IMR-90 (cell line): ENCODE measurements at places on chromosomes 6 and 20. TPM values are rescaled to one million over a fixed set of nuclear protein-coding genes. Genes with fewer than 3 reads are reported as not detected.

GRCh38 chr6:119183457-119183856 is 105.0 kb upstream of the FAM184A start:
- no peak overlapping the region for H3K4me3 ChIP-seq
- H3K4me1 ChIP-seq = no peaks in the 10 kb centered on the region
- DNase-seq = no peak
- H3K27ac ChIP-seq = no peak overlapping the region
- H3K27me3 ChIP-seq = no peaks in the 10 kb centered on the region

Gene GRM1
- not detected in 2 replicates for polyA plus RNA-seq

- H3K27me3 ChIP-seq = no peaks in the 10 kb centered on the region
- no peak overlapping the region for H3K4me3 ChIP-seq
- no peak overlapping the region for H3K27ac ChIP-seq
- H3K36me3 ChIP-seq = no peaks in the 10 kb centered on the region
Observed at GRCh38 chr6:3926150-3926482, 76.9 kb downstream of the FAM50B start.

GRCh38 chr6:144753023-144753705 is 468.0 kb downstream of the UTRN start:
- H3K27ac ChIP-seq = no peak overlapping the region
- H3K27me3 ChIP-seq = no peaks in the 10 kb centered on the region
- no peak overlapping the region for H3K4me3 ChIP-seq

DNA sequence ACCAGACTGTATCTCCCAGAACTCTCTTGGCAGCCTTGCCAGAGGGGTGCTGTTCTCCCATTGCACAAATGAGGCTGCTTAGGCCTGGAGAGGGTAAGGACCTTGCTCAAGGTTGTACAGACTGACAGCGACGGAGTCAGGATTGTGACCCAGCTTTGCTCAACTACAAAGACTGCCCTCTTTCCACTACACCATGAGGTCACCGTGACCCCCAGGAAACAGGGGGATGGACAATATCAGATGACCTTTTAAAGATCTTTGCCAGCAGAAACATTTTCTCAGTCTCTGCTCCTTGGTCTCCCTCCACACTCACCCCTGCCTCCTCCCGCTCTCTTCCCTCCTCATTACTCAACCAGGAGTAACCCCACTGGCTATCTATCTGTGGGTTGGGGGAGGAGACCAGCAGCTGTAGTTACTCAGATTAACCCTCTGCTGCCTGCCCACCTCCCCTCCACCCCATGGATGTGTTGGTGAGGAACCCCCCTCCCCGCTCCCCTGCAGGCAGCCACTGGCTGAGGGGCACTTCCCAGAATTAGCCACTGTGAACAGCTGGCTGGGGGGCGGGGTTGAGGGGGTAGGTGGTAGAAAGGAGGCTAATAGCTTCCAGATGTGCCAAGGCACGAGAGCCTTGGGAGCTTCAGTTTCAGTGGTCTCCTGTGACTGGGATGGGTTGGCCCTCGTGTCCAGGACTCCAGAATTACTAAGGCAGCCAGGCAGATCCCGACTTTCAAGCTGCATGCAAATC is 26.9 kb upstream of the MRPS18A start:
- no peak overlapping the region for H3K27ac ChIP-seq
- DNase-seq = peak; percentile 59
- H3K4me1 ChIP-seq = peaks cover 6% of the 10 kb centered on the region
- no peaks in the 10 kb centered on the region for H3K36me3 ChIP-seq
- H3K4me3 ChIP-seq = no peak overlapping the region

Gene HLA-DQB1
- not detected in 2 replicates for polyA plus RNA-seq

GRCh38 chr6:40909811-40910210 is 129.2 kb downstream of the UNC5CL start:
- no peaks in the 10 kb centered on the region for H3K4me1 ChIP-seq
- H3K4me3 ChIP-seq = no peak overlapping the region
- H3K27ac ChIP-seq = no peak overlapping the region
- H3K36me3 ChIP-seq = no peaks in the 10 kb centered on the region
- DNase-seq = no peak

DNA sequence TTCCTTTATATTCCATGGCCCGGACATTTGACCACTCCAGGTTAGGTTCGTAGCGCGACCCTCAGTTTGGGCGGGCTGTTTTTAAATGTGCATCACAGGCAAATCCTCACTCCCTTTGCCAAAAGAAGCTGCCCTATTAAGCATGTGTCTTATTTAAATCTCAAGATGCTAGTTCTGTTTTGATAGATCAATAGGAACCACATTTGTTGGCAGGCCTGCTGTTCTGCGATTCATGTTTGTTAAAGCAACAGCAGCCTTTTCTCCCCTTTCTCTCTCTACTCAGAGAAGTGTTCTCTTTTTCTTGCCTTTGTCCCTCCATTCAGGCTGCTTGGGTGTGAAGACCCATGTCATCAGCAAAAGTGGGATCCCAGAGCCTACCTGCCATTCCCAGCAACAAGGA is 212.0 kb upstream of the SSTR4 start:
- DNase-seq = no peak
- H3K4me1 ChIP-seq = no peaks in the 10 kb centered on the region; the same call in 1 of the 2 replicates
- no peak overlapping the region for H3K27ac ChIP-seq
- H3K4me3 ChIP-seq = no peak overlapping the region
- peaks cover 5% of the 10 kb centered on the region for H3K27me3 ChIP-seq

DNA sequence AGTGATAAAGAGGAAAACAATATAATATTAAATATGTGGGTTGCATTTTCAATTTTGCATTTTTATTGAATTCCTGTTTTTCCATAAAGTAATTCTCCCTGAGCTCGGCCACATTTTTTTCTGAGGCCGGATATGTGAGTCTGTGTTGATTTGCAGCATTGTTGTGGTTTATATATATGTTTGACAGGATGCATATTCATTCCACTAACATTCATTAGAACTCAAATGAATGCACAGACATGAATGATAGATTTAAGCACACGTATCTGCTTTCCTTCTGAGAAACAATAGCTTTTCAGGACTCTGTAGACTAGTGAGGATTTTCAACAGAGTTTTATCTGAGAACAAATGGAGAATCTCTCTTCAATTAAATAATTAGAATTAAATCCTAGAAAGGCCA is 10.6 kb upstream of the EXOC2 start:
- H3K27ac ChIP-seq = no peak overlapping the region
- H3K27me3 ChIP-seq = no peaks in the 10 kb centered on the region; the same call in 1 of the 2 replicates
- H3K4me1 ChIP-seq = peaks cover 7% of the 10 kb centered on the region
- no peak for DNase-seq
- no peaks in the 10 kb centered on the region for H3K36me3 ChIP-seq

DNA sequence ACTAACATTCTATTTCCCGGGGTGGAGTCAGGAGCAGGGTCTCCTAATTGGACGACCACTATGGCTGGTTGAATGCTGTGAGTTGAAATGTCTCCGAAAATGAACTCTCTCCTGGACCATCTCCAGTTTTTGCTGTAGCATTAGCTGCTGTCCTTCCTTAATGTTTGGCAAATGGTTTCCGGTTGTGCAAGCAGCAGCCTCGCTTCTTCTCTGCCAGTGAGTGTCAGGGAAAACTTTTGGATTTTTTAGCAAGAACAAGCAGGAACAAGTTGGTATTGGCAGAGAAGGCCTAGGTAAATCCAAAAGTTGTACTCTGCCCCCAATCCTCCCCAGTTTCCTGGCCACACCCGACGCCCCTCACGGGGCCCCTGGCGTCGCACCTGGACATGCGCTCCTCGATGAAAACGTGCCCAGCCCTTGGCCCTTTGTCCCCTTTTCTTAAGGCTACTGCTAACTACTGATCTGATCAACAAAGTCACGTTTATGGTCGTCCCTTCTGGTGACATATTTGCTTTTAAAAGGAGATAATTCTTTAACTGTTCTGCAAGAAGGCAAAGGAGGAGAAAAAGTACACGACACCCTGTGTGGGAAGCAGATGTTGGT is 103.2 kb downstream of the ARMC2 start:
- no peak overlapping the region for H3K4me3 ChIP-seq
- H3K27ac ChIP-seq = peak overlapping the region; percentile 38; the same call in 1 of the 2 replicates
- peak; percentile 44 for DNase-seq
- H3K4me1 ChIP-seq = peaks cover 11% of the 10 kb centered on the region

DNA sequence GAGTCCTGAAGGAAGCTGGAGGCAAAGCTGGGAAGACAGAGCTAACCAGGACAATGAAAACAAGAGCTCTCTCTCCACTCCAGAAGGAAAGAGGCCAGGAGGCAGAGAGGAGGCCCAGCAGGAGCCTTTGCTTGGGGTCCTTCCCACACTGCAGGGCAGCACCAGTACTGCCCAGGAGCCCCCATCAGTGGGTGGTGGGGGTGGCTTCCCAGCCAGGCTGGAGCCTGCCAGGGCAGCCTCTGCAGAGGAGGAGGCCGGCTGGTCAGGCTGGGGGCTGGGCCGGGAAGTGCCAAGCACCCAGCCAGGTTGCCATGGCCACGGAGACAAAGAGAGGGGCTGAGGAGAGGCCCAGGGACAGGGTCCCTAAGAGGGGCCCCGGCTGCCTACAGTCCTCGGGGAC is 33.4 kb downstream of the PREX1 start:
- no peak overlapping the region for H3K27ac ChIP-seq
- no peak overlapping the region for H3K4me3 ChIP-seq
- peaks cover 16% of the 10 kb centered on the region; the same call in 1 of the 2 replicates for H3K27me3 ChIP-seq
- DNase-seq = no peak

DNA sequence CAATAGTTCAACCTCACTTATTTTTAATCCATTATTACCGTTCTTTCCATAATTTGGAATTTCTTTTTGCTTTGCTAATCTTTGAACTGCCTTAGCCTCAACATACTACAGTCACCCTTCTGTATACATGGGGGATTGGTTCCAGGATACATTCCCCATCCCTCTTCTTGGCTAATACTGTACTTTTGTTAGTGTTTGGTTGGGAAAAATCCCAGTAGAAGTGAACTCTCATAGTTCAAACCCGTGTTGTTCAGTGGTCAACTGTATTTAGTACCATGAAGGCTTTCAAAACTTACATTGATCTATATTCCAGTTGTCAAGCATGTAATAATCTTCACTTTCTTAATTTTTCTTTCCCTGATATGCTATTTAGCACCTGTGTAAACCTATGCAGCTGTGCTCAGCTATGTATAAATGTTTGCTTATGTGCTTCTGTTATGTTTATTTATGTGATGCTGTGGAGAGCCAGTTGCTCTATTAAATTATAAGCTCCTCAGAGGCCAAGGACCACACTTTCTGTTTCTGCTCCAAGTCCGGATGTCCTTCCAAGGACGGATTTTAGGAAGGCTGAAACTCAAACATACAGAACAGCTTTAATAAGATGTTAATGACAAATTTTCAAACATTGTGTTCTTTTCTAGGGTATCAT is 33.3 kb upstream of the LAMA4 start:
- peak; percentile 42 for DNase-seq
- peak overlapping the region; percentile 35; the same call in 1 of the 2 replicates for H3K27ac ChIP-seq
- peaks cover 14% of the 10 kb centered on the region for H3K4me1 ChIP-seq
